ENCODE measurements at places on chromosomes 2 and 18.

GRCh38 chr2:236293241-236293810 lies 29.1 kb upstream of the ASB18 start:
- DNase-seq, result no peak

DNA sequence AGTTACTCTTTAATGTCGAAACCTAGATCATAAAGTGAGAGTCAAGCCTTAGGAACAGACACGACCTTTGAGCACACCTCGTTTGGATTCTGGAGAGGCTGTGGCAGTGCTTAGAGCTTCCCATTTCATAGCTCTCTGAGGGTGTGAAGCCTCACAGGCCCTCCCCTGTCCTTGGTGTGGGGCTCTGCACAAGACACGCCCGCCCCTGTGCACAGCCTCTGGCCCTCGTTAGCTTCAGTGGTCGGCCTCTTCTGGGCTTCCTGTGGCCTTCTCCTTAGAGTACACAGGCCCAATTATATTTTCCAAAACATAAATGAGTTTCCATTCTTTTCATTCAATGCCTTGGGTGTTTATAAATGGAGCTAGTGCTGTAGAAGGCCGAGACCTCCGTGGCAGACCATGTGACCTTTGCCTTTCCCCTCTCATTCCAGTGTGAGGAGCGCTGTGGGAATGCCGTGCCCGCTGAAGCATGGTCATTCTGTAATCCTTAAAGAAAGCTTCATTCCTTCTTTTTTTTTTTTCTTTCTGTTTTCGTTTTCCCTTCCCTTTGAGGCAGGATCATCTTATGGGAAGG lies 208.6 kb downstream of the DCDC2C start:
- no peak for DNase-seq

DNA sequence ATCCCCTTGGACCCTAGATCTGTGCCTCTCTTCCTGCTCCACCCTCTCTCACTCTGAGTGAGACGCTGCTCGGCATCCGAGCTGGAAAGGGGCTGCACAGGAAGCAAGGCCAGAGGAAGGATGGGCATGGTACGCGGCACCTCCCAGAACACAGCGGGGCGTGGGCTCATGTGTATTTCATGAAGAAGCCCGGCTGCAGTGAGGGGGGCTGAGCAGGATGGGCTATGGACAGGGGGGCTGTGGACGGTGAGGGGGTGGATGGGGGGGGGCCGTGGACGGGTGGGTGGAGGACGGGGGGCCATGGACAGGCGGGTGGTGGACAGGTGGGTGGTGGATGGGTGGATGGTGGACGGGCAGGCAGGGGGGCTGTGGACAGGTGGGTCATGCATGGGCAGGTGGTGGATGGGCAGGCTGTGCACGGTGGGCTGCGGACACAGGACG lies 28.5 kb downstream of the SLC66A2 start:
- no peak for DNase-seq

- no peak for DNase-seq
Observed at GRCh38 chr2:18132697-18133096, 254.2 kb downstream of the KCNS3 start.

All from stimulated activated CD8-positive, alpha-beta memory T cell treated with anti-CD3 and anti-CD28 coated beads, Interleukin-4, amount 100 ng/mL, for 4 hours (primary cell).